ENCODE measurements at places on chromosomes 11 and 22. TPM values are rescaled to one million over a fixed set of nuclear protein-coding genes. Genes with fewer than 3 reads are reported as not detected.

Gene CASP4
- total RNA-seq, result 57.5 TPM

Gene EWSR1
- 136 TPM for total RNA-seq

Gene RFPL3
- total RNA-seq, result not detected

Gene HTATIP2
- 180 TPM for total RNA-seq

Gene KCNQ1
- 0.55 TPM for total RNA-seq

Gene CREB3L1
- 3.1 TPM for total RNA-seq

Gene DGAT2
- total RNA-seq, result 7.1 TPM

Gene GAS2L1
- 15.2 TPM for total RNA-seq

Gene TREH
- not detected for total RNA-seq

Gene FGF19
- total RNA-seq, result 2.0 TPM

Gene MN1
- total RNA-seq, result 9.1 TPM

Gene CBLIF
- total RNA-seq, result not detected

Gene CARD18
- not detected for total RNA-seq

DNA sequence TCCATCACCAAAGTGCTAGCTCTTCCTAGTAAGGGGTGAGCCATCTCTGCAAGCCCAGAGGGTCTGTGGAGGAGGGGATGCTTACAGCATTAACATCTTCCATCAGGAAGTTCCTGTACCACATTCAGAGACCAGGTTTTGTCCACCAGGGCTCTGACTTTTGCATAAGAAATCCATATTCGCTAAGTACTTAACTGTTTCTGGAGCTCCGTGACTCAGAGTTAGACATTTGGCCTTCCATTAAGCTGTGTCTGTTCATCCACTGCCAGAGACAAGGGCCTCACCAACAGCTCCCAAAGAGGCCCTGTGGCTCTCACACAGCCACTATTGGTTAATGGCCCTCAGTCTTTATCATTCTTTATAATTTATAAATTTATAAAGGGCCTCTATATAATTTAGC lies 144.6 kb downstream of the ADAMTS15 start:
- H3K27me3 ChIP-seq, result no peaks in the 10 kb centered on the region
- no peaks in the 10 kb centered on the region for H3K36me3 ChIP-seq
- H3K4me1 ChIP-seq, result 0 out of 2 replicates have a peak, but pooled peaks cover 3% of the 10 kb centered on the region
- DNase-seq, result no peak
- no peak overlapping the region for H3K27ac ChIP-seq
- H3K4me3 ChIP-seq, result no peak overlapping the region

GRCh38 chr22:39382410-39382809 lies 17.2 kb upstream of the TAB1 start:
- no peaks in the 10 kb centered on the region for H3K27me3 ChIP-seq
- no peak overlapping the region for H3K4me3 ChIP-seq
- DNase-seq, result no peak

DNA sequence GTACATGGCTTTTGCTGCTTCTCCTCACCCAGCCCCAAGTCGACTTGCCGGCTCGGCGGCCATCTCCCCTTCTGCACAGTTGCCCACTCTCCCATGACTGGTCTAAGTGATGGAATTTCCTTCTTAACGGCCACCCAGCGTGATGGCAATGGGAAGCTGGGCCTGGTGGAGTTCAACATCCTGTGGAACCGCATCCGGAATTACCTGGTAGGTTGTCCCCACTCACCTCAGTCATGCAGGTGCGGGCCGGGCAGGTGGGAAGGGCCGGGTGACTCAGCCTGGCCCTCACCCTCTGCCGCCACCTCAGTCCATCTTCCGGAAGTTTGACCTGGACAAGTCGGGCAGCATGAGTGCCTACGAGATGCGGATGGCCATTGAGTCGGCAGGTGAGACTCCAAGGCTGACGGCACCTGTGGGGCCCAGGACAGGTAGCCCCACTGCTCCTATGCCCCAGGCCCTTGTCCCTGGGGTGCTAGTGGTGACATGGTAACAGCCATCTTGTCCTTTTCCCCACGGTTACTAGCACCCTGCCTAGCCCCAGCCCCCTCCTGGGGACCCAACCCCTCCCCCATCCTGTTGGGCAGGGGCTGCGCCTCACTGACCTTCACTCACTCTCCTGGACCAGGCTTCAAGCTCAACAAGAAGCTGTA lies 28.1 kb downstream of the CAPN1 start:
- H3K4me1 ChIP-seq, result peaks cover 88% of the 10 kb centered on the region
- H3K36me3 ChIP-seq, result peaks cover 32% of the 10 kb centered on the region
- peak overlapping the region; percentile 72 for H3K27ac ChIP-seq
- no peaks in the 10 kb centered on the region for H3K27me3 ChIP-seq
- H3K4me3 ChIP-seq, result peak overlapping the region; percentile 46
- DNase-seq, result peak; percentile 92

GRCh38 chr11:14519597-14519916 lies 629 bp downstream of the PSMA1 start:
- H3K27me3 ChIP-seq, result no peaks in the 10 kb centered on the region
- no peak for DNase-seq
- no peaks in the 10 kb centered on the region for H3K4me1 ChIP-seq

- DNase-seq, result no peak
- no peaks in the 10 kb centered on the region for H3K4me1 ChIP-seq
- H3K4me3 ChIP-seq, result no peak overlapping the region
- no peak overlapping the region for H3K27ac ChIP-seq
- no peaks in the 10 kb centered on the region for H3K27me3 ChIP-seq
Measured at GRCh38 chr11:6249770-6250555, 9.7 kb upstream of the CCKBR start.

- no peak for DNase-seq
- no peak overlapping the region for H3K27ac ChIP-seq
- H3K4me1 ChIP-seq, result no peaks in the 10 kb centered on the region
- H3K4me3 ChIP-seq, result no peak overlapping the region
- H3K36me3 ChIP-seq, result peaks cover 16% of the 10 kb centered on the region
Measured at GRCh38 chr22:46663436-46664100, 43.4 kb downstream of the GRAMD4 start.

GRCh38 chr22:26709617-26710390 lies 52.4 kb downstream of the MIAT start:
- H3K27ac ChIP-seq, result no peak overlapping the region
- no peaks in the 10 kb centered on the region for H3K4me1 ChIP-seq
- no peaks in the 10 kb centered on the region for H3K36me3 ChIP-seq
- H3K4me3 ChIP-seq, result no peak overlapping the region

GRCh38 chr11:34349882-34350281 lies 7.9 kb downstream of the ABTB2 start:
- H3K36me3 ChIP-seq, result 0 out of 2 replicates have a peak, but pooled peaks cover 12% of the 10 kb centered on the region
- no peak overlapping the region for H3K4me3 ChIP-seq
- no peaks in the 10 kb centered on the region for H3K27me3 ChIP-seq
- H3K27ac ChIP-seq, result no peak overlapping the region
- peaks cover 99% of the 10 kb centered on the region for H3K4me1 ChIP-seq

GRCh38 chr11:97118614-97119200 lies 728.9 kb downstream of the JRKL start:
- no peaks in the 10 kb centered on the region for H3K36me3 ChIP-seq
- H3K27ac ChIP-seq, result no peak overlapping the region
- H3K4me3 ChIP-seq, result no peak overlapping the region
- peak; percentile 2 for DNase-seq

GRCh38 chr11:72578991-72579815 lies 95.0 kb downstream of the PDE2A start:
- H3K27ac ChIP-seq, result no peak overlapping the region
- H3K27me3 ChIP-seq, result no peaks in the 10 kb centered on the region
- no peaks in the 10 kb centered on the region for H3K4me1 ChIP-seq
- no peak for DNase-seq
- no peak overlapping the region for H3K4me3 ChIP-seq

- no peaks in the 10 kb centered on the region for H3K4me1 ChIP-seq
- peaks cover 87% of the 10 kb centered on the region for H3K27me3 ChIP-seq
- H3K27ac ChIP-seq, result no peak overlapping the region
- no peak for DNase-seq
- no peak overlapping the region for H3K4me3 ChIP-seq
Measured at GRCh38 chr11:116721988-116722387, 50.8 kb downstream of the BUD13 start.

DNA sequence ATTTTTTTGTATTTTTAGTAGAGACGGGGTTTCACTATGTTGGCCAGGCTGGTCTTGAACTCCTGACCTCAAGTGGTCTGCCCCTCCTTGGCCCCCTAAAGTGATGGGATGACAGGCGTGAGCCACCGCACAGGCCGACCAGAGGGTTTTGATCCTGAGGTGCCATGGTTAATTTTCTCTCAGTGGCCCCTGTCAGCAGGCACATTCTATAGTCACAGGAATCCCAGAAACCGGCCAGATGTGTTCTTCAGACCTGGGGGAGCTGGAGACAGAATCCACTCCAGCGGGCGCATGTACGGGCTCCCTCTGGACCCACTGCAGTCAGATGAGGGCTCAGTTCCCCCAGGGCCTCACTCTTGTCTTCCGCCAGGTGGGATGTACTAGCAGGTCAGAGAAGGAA lies 17.0 kb downstream of the IGLL1 start:
- H3K27me3 ChIP-seq, result peaks cover 45% of the 10 kb centered on the region
- no peaks in the 10 kb centered on the region for H3K4me1 ChIP-seq
- H3K27ac ChIP-seq, result no peak overlapping the region
- DNase-seq, result no peak
- H3K4me3 ChIP-seq, result no peak overlapping the region
- H3K36me3 ChIP-seq, result no peaks in the 10 kb centered on the region

DNA sequence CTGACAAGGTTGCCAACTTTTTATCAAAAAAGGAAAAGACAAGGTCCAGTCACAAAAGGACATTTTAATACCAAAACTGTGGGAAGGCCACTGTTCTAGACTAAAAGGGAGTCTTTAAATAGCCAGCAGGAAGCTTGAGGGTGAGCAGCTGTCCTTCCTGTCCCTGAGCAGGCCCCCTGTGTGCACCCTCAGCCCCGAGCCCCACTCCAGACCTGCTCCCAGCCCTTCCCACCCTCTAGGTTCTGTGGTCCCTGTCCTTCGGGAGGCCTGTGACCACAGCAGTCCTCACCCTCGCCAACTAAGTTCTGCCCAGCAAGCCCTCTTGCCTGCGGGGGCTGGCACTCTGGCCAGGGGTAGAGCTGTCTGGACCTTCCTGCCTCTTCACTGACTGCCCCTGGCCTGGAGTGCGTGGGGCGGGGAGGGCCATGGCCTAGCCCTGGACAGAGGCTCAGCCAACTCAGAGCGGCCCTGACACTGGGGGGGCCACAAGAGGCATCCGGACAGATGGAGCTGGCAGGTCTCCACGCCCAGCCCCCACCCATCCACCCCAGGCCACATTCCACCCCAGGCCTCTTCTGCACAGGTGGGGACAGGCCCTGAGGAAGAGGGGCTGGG lies 1.6 kb upstream of the PLXNB2 start:
- no peaks in the 10 kb centered on the region for H3K27me3 ChIP-seq
- DNase-seq, result no peak
- no peak overlapping the region for H3K27ac ChIP-seq
- peaks cover 21% of the 10 kb centered on the region for H3K4me1 ChIP-seq
- H3K36me3 ChIP-seq, result no peaks in the 10 kb centered on the region

DNA sequence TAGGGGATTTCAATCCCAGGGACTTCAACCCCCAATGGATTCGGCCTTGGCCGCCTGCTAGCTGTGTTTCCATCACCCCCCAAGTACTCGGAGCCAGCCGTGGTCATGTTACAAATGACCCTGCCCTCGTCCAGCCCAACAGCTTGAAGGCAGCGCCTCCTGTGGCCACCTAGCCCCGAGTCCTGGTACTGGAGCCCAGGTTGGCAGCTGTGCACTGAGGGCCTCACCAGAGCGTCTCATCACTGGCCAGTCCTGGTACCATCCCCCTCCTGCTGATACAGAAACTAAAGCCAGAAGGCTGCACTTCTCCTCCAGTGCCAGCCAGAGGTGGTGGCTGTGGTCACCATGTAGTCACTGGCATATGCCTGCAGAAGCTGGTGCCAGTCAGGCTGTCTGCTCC lies 44.9 kb upstream of the FADD start:
- peaks cover 61% of the 10 kb centered on the region for H3K36me3 ChIP-seq
- no peak for DNase-seq
- H3K4me1 ChIP-seq, result peaks cover 19% of the 10 kb centered on the region
- H3K4me3 ChIP-seq, result no peak overlapping the region
- no peaks in the 10 kb centered on the region for H3K27me3 ChIP-seq

DNA sequence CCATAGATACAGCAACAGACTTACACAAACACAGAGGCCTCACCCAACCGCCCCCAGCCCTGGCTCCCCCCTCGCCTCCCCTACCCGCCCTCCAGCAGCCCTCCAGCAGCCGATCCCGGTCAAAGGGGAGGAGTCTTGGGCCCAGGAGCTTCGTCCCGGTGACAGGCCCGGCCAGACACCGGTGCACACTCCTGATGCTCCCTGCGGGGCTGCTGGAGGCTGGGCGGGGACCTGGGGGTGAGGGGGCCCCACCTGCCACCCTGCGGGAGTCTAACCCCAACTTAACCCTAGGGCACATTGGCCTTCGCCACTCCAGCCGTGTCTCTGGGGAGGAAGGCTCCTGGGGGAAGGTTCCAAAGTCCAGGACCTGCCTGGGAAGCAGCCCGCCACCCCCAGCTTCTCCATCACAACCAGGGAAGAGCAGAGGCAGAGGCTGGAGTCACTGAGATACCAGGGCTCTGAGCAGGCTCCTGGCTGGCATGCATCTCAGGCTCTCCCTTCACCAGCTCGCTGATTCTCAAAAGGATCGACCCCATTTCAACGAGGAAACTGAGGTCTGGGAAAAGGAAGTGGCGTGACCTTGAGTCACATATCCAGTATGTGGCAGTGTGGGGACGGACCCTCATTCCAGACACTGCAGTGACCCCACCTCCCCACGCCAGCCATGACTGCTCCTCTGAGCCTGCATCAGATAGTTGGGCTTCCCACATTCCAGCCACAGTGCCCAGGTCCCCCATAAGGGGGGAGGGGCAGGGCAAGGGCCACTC lies 14.4 kb downstream of the BCL9L start:
- peak overlapping the region; percentile 96 for H3K27ac ChIP-seq
- peaks cover 88% of the 10 kb centered on the region for H3K4me1 ChIP-seq
- peak; percentile 71 for DNase-seq
- peaks cover 16% of the 10 kb centered on the region for H3K36me3 ChIP-seq
- H3K27me3 ChIP-seq, result no peaks in the 10 kb centered on the region

- no peak overlapping the region for H3K4me3 ChIP-seq
- no peak overlapping the region for H3K27ac ChIP-seq
- no peaks in the 10 kb centered on the region for H3K27me3 ChIP-seq
- DNase-seq, result no peak
Measured at GRCh38 chr22:47793304-47794101, 1031.1 kb downstream of the TBC1D22A start.

DNA sequence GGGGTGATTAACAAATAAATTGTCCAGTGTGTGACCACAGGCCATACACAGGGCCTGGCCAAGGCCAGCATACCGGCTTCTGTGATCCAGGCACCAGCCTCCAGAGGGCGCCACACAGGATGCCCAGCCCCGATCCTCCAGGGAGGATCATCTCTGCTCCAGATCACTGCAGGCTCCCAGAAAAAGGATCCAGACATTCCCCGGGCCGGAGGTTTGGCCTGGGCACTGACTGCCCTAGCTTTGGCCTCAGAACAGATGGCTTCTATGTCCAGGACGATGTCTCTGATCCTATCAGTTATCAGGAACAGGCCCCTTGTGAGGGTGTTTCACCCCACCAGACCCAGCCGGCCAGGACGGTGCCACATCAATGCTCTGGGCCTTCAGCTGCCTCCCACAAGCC lies 74.5 kb upstream of the LMO1 start:
- peaks cover 65% of the 10 kb centered on the region for H3K4me1 ChIP-seq
- H3K36me3 ChIP-seq, result no peaks in the 10 kb centered on the region

DNA sequence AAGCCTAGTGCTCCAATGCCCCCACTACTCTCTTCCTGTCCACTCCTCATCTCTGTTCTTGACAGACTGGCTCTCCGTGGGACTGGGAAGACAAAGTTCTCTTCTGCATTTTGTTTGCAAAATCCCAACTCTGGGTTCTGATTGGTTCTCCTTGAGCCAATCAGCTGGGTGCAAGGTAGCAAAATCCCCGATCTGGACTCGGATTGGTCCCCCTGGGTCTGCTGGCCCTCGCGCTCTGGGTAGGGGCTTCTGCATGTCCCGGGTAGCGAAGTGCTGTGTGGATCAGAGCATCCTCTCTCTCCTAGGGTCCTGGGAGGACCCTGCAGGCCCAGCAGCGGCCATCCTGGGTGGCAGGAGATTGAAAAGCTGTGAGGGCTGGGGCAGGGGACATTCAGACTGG lies 22.3 kb upstream of the A4GALT start:
- H3K4me3 ChIP-seq, result no peak overlapping the region
- peaks cover 54% of the 10 kb centered on the region for H3K4me1 ChIP-seq
- H3K27me3 ChIP-seq, result no peaks in the 10 kb centered on the region
- DNase-seq, result no peak
